Inflammatory macrophage (primary cell): ENCODE measurements at places on chromosomes 5 and 9.

GRCh38 chr9:71285191-71285656 lies 163.8 kb upstream of the TRPM3 start:
- DNase-seq, result peak; percentile 46

DNA sequence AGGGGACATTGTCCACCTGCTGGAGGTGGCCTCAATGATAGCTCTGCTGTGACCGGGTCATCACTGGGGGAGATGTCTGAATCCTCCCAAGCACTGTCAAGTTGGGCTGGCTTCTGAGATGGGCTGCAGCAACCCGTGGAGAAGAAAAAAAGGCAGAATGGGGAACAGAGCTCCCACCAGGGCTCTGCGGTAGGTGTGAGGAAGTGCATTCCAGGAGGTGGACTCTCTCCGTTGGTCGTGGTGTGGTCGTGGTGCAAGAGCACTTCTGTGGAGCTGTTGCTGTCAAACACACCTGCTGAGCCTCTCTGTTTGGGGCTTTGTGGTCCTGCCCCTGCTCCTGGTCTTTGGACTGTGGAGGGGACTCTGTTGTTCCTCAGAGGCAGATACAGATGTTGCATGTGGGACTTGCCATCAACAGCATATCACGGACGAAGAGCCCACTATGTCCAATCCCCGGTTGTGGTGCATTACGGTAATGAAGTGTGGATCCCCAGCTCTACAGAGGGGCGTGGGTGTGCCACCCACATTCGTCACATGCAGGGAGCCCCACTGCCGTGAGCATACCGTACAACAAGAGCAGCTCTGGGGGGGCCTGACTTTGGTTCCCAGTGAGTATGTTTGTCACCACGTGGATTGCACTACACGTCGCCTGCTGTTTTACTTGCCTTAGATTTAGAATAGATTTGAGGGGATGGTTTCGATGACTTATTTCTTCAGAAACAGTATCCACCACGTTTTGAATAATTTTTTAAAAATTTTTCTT lies 36.0 kb upstream of the PITX1 start:
- no peak for DNase-seq

- DNase-seq, result no peak
These were observed 243.1 kb upstream of the RFX3 start for GRCh38 chr9:3768712-3769457.

DNA sequence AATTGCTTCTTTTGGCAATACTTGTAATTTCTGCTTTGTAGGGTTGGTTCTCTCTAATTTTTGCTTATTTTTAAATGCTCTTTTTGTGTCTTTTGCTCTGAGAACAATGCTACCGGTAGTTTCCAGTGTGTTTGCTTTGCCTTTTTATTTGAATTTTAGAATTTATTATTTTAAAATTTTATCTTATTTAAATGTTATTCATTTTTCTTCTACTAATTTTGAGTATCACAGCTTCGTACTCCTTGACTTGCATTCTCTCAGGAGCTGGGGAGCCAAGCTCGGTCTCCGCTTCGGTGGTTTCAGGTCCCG lies 45.9 kb downstream of the ANXA2R start:
- DNase-seq, result peak; percentile 20

- no peak for DNase-seq
These were observed 89.9 kb downstream of the SEMA5A start for GRCh38 chr5:9455826-9456434.

GRCh38 chr9:93301911-93302541 lies 118.1 kb downstream of the WNK2 start:
- no peak for DNase-seq

- no peak for DNase-seq
These were observed 135.0 kb upstream of the GABRP start for GRCh38 chr5:170648541-170648940.

DNA sequence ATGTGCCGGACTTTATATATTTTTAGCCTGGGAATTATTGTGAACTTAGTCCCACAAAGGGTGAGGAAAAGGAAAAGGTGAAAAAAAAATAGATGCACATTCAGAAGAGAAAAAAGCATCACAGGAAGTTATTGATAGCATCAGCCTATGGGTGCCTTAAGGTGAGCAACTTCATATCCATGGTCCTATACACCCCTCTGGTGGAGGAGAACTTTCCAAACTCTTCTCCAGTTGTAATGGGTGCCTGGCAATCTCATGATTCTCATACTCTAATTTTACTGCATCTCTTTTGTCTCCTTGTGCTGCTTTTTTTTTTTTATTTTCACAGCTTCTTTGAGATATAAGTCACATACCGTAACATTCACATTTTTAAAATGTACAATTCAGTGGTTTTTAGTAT lies 107.4 kb downstream of the JAKMIP2 start:
- DNase-seq, result no peak

GRCh38 chr5:14435481-14435880 lies 146.1 kb upstream of the OTULINL start:
- DNase-seq, result no peak

DNA sequence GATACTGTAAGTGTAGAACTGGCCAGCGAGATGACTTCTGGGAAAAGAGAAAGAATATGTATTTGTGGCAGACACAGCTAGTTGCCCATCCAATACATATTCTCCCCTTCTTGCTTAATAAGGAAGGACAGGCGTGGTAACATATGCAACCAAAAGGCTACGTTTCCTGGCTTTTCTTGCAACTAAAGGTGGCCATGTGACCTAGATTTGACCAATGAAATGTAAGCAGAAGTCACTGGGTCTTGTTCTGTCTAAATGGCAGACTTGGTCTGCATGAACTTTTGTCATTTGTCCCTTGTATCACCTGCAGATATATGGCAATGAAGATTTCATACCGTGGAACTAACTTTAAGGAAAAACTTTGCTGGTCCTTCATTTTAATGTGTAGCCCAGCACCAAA lies 183.8 kb downstream of the CDH12 start:
- no peak for DNase-seq

DNA sequence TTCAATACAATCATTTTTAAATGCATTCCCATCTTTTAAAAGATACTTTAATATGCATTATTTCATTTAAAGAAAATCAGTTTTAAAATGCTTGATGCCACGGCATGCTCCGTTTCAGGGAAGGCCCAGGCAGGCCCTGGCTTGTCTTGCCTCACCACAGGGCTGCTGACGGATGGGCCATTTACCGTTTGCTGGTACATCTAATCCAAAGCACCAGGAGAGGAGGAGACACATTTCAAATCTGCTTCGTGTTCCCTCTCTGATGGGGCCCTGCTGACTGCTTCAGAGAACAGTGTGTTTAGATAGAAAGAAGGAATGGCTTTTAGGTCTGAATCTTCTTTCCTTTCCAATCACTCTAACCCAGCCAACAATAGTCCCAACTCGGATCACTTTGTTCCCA lies 185.2 kb downstream of the DCP2 start:
- no peak for DNase-seq

GRCh38 chr5:485946-486491 lies 38.2 kb downstream of the SLC9A3 start:
- DNase-seq, result peak; percentile 35
